ENCODE measurements at places on chromosomes 13 and 19.

- DNase-seq: no peak
These were observed 15.7 kb upstream of the ENOX1 start for GRCh38 chr13:43802511-43802910.

DNA sequence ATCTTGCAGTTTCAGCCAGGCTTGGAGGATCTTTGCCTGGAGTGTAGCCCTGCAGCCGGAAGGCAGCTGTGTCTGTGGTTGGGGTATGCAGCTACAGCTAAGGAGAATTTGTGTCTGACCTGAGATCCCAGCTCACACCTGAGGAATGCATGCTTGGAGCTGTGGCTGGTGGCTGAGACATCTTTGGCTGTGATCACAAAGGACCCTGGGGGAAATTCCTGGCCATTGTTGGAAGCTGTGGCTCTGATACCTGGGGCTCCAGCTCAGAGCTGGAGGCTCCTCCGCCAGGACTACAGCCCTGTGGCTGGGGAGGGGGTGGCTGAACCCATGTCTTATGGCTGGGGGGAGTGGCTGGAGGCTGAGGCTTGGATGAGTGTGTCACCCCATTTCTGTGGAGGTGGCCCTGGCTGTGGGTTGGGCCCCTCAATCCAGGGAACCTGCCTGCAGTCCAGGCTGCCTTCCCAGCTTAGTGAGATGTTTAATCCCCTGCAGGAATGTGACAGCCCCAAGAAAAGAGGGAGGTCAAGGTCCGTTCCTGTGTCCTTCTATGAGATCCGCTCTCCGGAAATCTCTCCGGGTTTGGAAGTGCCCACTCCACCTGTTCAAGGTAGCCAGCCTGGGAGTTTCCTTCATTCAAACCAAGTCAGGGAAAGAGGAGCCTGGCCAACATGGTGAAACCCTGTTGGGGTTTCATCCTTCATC is 27.6 kb downstream of the ARHGEF18 start:
- DNase-seq: no peak

DNA sequence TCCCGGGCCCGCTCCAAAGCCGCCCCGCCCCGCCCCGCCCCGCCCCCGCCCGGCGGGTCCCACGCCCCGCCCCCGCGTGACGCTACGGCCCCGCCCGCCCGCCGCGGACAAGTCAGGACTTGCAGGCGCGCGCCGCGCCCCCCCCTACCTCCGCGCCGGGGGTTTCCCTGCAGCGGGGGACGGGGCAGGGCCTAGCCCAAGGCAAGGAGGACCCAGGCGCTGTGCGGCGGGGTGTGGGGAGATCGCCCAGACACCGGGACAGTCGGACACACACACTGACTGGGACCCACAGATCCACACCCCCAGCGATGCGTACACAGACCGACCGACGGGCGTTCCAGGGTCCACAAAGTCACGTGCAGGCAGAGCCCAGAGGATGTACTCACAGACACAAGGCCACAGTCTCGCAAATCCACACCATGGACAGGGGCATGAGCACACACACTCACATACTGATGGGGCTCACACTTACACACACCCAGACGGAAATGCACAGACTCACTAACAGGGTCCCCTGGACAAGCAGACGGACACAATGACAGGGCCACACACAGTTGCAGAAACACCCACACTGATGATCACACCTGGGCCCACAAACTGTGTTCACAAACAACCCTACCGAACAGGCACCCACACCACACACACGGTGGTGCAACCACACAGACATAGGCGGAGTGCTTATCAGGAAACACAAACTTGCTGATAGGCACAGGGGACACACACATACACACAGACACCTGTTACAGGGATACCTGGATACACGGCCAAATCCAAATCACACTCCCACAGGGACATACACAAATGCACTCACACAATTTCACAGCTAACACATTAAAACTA is 436 bp upstream of the BBC3 start:
- DNase-seq: peak; percentile 90

GRCh38 chr13:113414335-113414734 is 39.0 kb downstream of the ADPRHL1 start:
- no peak for DNase-seq

- DNase-seq: no peak
These were observed 1.9 kb downstream of the PLIN4 start for GRCh38 chr19:4516199-4516938.

- no peak for DNase-seq
These were observed 473.5 kb downstream of the GPC6 start for GRCh38 chr13:93700115-93700514.

DNA sequence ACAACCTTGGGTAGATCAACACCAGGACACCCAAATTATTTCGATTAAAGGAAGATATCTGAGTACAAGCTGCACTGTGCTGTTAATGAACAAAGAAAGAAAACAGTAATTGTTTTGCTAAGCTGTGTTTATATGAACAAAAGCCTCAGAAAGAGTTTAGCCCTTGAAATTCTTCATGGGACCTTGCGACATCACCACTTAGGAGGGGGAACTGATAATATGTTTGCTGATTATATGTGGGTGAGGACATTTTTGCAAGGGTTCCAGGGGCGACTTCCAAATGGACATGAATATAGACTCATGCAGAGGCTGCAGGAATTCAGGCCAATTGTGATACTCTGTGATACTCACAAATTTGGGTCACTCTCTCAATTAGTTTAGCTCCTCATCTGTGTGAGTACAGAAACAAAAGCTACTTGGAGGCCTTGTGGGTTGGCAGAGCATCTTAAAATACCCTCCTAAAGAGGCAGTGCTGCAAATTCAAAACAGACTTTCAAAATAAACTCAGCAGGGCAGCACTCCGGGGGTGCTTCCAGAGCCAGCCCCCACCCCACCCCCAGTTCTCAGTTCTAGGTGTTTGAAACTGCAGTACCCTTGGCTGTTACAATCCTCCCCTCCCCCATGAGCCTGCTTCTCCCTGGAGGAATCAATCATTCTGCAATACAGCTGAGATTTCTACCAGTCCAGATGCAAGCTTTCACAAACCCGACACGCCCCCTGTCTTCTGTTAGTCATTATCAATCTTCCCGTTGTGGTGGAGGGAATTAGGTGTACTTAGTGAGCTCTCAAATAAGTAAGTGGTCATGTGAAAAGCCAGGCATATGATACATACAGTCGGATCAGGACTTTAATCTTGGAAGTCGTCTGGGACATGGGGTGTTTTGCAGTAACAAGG is 97.0 kb upstream of the MBNL2 start:
- no peak for DNase-seq

- DNase-seq: no peak
These were observed 50.7 kb downstream of the ZNF723 start for GRCh38 chr19:22882797-22883196.

DNA sequence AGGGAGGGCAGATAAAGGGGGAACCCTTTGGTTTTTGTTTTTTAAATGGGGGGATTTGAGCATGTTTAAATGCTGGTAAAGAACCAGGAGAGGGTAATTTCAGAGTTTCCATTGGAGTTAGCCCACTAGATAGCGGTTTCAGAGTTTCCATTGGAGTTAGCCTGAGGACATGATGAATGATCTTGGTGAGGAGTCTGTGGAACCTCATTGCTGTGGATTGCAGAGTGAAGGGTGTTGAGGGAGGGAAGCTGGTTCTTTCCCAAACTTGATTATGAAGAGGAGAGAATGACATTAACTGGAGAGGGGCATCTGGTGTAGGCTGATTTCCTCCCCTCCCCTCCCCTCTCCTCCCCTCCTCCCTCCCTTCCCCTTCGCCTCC is 5.0 kb downstream of the WASF3 start:
- DNase-seq: no peak

DNA sequence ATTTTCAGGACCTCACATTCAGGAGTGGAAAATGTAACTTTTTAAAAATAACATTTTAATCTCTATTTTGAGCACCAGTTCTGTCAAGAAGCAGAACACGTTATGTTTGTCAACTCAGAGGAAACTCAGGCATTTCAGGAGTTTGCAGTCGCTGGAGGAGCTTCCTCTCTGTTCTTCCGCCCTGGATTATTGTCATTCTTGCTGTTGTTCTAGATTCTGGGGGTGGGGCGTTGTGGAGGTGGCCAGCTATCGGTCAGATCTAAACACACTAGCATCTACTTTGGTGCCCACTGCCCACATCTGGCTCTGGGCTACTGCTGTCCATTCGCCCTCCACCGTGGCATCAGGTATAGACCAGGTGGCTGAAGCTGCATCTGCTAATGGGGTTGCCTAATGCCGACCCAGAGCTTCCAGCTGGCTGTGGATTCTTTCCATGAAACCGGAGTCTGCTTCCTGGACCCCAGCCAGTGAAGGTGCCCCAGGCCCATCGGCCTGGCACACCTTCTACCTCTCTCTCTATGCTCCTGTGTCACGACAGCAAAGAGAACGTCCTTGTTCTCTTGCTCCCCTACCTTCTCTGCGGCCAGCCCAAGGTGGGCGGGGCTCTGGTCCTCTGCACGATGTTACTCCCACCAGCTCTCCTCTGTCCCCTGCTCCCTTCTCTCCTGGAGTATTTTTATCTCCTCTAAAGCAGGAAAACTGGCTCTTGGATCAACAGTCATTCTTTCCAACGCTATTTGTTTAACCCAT is 36.7 kb upstream of the DGKH start:
- DNase-seq: no peak

- no peak for DNase-seq
These were observed 1394.8 kb upstream of the SLC10A2 start for GRCh38 chr13:104461049-104461448.

DNA sequence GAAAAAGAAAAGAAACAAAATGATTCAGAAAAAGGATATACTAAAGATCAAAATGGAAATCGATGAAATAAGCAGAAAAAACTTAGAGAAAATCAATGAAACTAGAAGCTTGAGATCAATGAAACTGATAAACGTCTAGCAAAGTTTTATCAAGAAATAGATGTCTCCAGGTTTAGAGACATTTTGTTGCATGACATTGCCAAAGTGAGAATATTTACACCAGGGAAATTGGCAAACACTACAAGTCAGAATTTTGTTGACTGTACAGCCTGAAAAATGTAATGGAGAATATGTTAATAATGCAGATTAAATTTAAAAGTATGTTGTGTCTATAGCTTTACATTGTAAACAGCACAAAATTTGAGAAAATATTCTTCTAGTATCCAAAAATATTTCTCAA is 5.3 kb upstream of the ZNF599 start:
- no peak for DNase-seq

DNA sequence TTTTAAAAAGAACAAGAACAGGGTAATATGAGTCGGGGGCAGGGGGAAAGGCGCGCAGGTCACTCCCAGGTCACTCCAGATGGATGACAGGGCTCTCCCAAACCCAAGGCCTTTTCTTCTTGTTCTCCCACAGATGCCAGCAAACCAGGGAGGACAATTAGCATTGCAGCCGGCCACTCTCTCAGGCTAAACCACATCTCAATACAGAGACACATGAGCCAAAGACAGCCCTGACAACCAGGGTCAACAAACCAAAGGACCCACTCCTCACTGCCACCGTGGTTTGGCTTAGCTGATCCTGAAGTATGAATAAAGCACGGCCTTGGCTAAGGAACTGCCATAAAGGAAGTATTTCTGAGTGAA is 47.3 kb downstream of the LATS2 start:
- no peak for DNase-seq

DNA sequence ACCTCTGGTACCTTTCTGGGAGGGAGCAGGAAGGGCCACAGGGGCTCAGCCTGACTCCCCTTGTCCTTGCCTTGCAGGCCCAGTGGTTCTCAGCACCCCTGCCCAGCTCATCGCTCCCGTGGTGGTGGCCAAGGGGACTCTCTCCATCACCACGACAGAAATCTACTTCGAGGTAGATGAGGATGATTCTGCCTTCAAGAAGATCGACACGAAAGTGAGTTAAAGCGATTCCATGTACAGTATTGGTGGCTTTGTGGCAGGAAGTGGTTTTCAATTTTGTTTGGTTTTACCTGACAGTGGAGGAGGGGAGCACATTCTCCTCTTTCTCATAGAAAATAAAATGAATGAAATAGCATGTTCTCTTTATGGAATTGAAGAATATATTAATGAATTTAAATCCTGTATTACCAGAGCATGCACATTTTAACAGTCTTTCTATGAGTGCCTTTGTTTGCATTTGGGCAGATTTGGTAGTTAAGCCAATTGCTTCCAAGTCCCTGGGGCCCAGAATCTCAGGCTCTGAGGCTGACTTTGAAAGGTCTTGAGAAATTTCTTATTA is 4.1 kb downstream of the MAB21L1 start:
- DNase-seq: no peak

GRCh38 chr13:106814463-106814862 is 246.5 kb upstream of the ARGLU1 start:
- no peak for DNase-seq

- peak; percentile 18 for DNase-seq
These were observed 866 bp upstream of the LMO7 start for GRCh38 chr13:75635101-75635827.

DNA sequence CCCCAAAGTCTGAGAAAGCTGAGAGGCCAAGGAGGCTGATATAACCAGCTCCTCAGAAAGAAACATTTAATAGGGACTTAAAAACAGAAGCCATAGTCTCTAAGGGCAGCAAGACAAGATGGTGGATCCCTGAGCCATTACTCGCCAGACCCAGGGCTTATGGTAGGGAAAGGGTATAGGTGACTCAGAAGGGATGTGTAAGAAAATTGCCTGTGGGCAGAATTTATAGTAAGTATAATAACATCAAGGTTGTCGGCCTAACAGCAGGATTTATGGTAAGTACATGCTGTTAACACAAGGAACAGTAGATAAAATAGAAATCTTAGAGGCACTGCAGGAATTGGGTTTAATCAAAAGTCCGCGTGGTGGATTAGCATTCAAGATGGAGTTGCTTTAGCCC is 14.7 kb downstream of the KBTBD6 start:
- no peak for DNase-seq

GRCh38 chr13:49407068-49407467 is 36.8 kb downstream of the CAB39L start:
- DNase-seq: no peak

- no peak for DNase-seq
These were observed 1.0 kb downstream of the KLK11 start for GRCh38 chr19:51025401-51025800.

DNA sequence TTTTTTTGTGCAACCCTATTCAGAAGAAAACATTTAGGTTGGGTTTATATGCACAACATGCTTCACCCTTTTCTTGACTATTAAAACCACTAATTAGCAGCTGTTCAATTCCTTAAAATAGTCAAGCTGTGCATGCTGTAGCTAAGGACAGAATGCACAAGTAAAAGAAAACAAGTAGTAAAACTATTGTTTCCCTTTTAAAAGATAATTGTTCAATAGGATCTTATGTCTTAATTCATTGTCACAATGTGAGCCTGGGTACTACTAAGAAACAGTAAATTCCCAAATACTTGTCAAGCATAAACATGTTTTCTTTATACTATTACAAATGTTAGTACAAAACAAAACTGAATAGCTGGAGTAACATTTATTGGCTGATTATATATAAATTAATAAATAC is 32.6 kb upstream of the MIR17HG start:
- no peak for DNase-seq
